ENCODE measurements at places on chromosomes 16 and 17.

DNA sequence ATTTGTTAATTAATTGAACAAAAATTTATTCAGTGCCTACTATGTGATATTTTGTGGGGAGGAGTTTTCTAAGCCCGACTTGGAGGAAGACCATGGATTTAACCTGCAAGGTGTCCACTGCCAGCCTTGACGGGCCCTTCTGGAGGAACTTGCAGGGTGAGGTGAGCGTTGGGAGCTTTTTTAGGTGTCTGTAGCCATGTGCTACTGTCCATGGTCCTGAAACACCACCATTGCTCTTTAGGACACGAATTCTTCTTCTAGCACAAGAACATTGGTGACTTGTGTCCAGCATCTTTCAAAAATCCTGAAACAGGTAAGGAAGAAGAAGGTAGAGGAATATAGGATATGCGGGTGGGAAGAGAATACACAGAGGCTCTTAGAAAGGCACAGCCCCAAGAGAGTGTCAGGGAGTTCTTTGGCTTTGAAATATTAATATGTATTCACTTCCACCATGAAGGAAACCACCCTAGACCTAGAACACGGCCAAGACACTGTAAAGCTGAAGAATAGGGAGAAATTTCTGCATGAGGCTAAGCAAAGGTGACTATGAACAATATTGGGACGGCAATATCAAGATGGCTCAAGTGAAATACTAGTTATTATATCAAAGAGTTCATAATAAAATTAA lies 27.9 kb upstream of the OR4D1 start:
- no peak for DNase-seq

DNA sequence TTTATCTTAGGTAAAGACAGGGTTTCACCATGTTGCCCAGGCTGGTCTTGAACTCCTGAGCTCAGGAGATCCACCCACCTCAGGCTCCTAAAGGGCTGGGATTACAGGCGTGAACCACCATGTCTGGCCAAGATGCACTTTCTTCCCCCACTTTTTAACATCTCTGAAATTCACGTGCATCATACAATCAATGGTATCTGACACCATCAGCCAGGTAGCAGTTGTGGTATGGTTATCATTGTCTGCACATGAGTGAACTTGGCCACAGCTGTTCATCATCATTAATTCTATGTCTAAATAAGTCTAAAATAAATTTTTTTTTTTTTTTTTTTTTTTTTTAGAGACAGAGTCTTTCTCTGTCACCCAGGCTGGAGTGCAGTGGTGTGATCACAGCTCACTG lies 34.2 kb upstream of the MYLK3 start:
- DNase-seq, result no peak

GRCh38 chr17:68656666-68657065 lies 55.5 kb upstream of the FAM20A start:
- DNase-seq, result no peak

DNA sequence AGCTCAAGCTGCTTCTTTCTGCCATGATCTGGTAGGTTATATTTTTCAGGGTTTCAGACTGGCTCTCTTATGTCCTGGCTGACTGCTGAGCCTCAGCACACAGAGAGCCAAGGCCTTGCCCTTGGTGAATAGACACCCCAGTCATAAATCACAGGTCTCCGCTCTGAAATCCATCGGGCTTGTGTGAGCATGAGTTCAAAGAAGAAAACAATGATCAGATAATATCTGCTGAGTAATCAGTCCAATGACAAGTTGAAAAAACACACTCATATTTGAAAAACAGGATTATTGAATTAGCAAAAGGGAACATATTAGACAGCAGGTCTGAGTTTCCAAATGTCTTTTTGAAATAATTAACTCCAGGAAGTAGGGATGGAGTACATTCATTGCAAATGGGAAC lies 51.1 kb upstream of the NDRG4 start:
- no peak for DNase-seq

DNA sequence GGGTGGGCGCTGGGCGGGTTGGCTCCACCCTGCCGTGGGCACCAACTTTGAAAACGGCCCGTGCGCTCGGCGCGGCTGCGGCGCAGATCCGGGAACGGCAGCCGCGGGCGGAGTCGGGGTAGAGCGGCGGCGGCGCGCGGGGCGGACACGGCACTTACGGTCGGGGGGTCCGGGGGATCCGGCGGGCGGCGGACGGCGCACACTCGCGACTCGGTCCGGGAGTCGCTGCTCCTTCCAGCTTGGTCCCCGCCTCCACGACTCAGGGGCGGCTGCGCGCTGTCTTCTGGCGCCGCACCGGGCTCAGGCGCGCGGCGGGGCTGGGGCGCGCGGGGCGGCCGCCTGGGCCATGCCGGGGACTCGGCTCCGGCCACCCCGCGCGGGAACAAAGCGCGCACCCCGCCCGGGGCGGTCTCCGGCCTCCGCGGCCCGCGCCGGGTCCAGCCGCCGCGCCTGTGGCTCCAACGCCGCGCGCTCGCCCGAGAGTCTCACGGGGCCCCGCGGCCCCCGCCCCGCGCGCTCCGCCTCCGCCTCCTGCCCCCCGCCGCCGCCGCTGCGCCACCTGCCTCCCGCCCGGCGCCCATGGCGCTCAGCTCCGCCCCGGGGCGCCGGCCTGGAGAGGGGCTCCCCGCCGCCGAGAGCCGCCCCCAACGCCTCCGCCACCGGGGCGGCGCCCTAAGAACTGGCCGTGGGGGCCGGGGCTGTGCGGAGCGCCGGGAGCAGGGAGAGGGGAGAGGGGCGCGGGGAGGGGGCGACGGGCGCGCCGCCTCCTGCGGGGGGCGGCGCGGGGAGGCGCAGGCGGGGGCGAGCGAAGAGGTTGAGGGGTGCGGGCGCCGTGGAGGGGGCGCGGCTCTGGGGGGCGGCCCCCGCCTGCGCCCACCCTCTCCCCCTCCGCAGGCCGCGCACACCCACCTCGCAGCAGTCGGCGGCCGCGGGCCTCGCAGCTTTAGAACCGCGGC lies 35.9 kb downstream of the CBFA2T3 start:
- DNase-seq, result no peak

DNA sequence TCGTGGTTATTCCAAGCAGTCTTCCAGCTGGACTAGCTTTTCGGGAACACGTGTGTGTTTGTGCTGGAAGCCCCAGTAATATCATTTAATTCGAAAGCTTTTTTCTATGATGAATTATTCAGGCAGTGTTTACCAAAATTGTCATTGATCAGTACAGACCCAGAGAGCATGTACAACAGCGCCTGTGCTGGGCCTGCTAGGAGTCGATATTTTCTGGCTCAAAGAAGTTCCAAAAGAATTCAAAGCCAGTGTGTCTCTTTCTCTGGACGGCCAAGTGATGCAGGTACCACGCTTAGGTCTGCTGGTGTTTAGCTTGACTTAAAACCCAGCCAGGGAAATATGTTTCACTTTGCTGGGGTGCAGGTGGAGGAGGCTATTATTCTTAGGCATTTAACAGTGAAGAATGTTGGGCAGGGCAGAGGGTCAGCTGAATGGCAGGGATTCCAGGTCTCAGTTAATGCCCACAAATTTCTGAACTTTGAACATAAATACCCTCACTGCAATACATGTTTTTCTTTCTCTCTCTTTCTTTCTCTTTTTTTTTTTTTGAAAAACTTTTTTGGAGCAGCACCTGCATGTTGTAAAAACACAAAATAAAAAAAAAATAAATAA lies 401.3 kb downstream of the WWOX start:
- no peak for DNase-seq

GRCh38 chr16:11133344-11133943 lies 122.6 kb downstream of the SOCS1 start:
- no peak for DNase-seq

DNA sequence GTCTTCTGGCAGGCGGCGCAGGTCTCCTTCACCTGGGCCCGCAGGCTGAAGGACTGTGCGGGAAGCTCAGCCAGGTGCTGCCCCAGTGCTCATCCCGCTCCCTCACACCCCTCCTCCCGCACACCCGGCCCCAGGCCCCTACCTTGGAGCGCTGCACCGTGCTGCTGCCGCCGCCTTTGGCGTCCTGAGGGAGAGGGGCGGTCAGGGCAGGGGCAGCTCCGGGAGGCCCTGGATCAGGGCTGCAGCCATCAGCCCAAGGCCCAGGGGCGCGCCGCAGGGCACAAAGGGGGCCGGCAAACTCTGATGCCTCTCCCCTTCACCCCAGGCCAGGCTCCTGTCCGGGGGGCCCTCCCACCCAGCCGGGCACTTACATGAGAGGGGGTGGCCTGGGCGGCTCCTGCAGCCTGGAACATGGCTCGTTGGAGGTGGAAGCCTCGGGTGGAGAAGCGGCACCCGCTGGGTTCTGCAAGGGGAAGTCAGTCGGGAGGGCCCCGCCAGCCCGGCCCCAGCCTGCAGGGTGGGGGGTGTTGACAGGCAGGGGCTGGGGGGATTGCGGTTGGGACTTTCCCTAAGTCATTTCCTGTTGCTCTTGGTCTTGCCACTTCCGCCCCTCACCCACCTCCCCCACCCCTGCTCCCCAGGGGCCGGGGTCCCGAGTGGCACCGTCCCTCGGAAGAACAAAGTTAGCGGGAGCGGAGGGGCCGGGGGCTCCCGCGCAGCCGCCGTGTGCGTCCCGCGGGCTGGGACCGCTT lies 863 bp downstream of the LIMD2 start:
- peak; percentile 86 for DNase-seq

DNA sequence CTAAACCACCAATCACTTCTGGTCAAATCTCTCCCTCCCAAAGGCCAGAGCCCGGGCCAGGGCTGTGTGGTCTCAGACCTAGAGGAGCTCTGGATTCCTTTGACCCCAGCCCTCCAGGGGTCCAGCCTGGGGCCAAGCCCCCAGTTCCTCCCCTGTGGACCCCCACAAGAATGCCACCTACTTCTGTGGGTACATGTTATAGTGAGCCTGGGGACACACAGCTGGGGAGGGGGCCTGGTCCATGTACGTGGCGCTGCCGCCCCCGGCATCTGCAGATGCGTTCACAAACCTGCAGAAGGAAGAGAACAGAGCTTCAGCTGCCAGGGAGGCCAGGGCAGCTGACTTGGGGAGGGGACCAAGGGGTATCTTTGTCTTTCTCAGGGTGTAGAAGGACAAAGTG lies 7.9 kb upstream of the GHDC start:
- DNase-seq, result no peak

DNA sequence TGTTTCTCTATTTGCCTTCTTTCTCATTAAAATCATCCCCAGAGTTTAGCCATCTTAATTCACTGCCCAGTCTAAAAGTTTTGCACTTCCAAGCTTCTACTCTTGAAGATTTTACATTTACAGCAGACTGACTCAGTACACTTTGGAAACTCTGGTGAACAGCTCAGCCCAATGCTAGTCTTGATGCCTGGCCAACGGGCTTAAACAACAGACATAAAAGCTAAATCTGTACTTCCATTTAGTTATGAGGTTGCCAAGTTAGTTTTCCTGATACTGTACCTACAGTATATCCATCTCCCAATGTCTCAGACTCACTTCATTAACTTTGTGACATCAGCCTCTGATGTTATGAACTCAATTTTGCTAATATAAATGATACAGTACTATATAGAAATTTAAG lies 891.8 kb upstream of the SOX9 start:
- DNase-seq, result no peak

DNA sequence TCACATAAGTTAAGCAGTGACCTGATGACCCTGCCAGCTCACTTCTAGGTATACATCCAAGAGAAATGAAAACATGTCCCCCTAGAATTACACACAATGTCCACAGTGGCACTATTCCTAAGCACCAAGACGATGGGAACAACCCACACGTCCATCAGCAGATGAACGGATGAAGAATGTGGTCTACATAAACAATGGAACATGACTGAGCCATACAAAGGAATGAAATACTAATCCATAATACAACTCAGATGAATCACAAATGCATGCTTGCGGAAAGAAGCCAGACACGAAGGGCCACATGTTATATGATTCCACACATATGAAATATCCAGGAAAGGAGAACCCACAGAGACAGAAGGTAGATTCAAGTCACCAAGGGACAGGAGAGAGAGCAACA lies 17.4 kb downstream of the USP22 start:
- no peak for DNase-seq

DNA sequence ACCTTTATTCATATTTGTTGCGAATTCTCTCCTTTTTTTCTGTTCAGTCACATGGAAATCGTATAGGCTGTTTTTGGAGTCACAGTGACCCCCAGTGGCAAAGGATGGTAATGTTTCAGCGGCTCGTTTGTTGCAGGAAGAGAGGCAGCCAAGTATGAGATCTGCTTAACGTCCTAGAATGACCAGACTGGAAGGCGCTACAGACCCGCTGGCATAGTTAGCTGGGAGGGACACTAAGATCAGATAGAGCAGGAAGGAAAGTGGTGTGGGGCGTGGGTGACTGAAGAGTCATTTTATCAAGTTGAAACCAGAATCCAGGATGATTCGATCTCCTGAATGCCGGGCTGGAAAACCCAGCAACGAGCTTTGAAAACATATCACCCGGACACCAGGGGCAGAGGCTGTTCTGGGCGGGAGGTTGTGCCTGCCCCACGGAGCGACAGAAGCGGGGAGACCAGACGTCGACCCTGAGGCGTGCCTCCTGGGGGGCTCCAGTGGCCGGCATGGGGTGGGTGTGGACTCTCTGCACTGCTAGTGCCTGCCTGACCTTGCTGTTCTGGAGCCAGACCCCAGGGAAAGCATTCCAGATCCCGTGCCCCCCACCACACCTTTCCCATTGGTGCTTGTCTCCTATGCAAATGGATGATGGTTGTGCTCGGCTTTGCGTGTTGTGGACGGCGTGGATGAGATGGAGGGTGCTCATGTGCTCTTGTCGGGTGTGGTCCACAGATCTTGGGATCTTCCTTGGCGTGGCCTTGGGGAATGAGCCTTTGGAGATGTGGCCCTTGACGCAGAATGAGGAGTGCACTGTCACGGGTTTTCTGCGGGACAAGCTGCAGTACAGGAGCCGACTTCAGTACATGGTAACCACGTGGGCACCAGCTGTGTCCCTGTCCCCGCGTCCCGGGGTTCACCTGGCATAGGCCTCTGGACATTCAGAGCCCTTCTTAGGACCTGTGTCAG lies 7.7 kb downstream of the IL34 start:
- DNase-seq, result peak; percentile 63

DNA sequence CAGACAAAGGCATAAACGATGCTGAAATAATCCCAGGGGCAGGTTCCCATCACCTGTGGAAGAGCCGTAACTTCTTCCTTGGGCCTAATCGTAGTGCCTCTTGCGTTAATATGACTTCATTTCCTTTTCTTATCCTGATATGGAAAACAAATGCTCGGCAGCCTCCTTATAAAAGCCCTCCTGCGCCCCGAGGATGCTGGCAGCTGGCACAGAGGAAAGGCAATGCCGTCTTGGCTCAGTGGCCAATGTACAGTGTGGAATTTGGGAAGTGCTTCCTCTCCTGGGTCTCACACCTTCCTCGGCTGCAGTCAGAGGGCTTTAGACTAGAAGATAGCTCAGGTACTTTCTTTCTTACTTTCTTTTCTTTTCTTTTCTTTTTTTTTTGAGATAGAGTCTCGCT lies 3.4 kb downstream of the SCN4A start:
- no peak for DNase-seq

- DNase-seq, result no peak
Measured at GRCh38 chr16:20327444-20328041, at the start of gene GP2. Gene GP2 (minus strand): TSS chr16:20327513. CDS start chr16:20326431, 1,082 bp downstream.

- peak; percentile 41 for DNase-seq
Measured at GRCh38 chr17:46192439-46193150, 634 bp downstream of the KANSL1 start.

- DNase-seq, result no peak
Measured at GRCh38 chr16:56414366-56414765, 11.0 kb downstream of the AMFR start.

GRCh38 chr16:77679901-77680300 lies 42.4 kb upstream of the NUDT7 start:
- DNase-seq, result no peak

- DNase-seq, result no peak
Measured at GRCh38 chr17:7413346-7413985, 5.8 kb downstream of the NLGN2 start.

- no peak for DNase-seq
Measured at GRCh38 chr16:53081032-53081424, 26.2 kb downstream of the CHD9 start.
